CD14-positive monocyte (primary cell): ENCODE measurements at places on chromosomes 16 and 17.

DNA sequence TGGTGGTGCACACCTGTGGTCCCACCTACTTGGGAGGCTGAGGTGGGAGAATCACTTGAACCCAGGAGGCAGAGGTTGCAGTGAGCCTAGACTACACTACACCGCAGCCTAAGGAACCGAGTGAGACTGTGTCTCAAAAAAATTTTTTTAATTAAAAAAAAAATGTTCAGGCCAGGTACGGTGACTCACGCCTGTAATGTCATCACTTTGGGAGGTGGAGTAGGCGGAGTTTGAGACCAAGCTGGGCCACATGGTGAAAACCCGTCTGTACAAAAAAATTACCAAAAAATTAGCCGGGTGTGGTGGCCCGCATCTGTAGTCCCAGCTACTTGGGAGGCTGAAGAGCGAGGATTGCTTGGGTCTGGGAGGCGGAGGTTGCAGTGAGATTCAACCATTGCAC, 3.6 kb upstream of the FAM222B start:
- no peak for DNase-seq

- DNase-seq, result no peak
These were observed 144.5 kb downstream of the RPTOR start for GRCh38 chr17:80689129-80689619.

GRCh38 chr17:43634591-43635125, 27.1 kb downstream of the MEOX1 start:
- no peak for DNase-seq

DNA sequence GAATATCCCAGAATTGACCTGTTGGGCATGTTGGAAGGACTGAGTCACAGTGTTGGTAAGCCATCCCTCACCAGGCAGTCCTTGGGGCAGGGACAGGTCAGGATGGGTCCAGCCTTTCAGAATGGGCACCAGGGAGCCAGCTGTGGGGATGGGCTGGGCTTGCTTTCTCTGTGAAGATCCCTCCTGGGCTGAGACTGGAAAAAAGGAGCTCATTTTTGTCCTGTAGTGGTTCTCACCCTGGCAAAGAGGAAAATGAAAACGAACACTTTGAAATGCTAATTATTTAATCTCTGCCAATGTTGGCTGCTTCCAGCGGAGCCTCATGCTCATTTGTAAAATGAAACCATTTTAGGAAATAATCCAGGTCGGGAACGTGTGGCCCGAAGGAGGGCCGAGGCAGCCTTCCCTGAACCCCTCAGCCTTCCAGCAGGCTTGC, 237.5 kb upstream of the SALL1 start:
- DNase-seq, result no peak

GRCh38 chr16:10078541-10078949, 103.7 kb downstream of the GRIN2A start:
- DNase-seq, result no peak

- DNase-seq, result peak; percentile 55
These were observed 15.6 kb upstream of the AURKB start for GRCh38 chr17:8225813-8226535.

DNA sequence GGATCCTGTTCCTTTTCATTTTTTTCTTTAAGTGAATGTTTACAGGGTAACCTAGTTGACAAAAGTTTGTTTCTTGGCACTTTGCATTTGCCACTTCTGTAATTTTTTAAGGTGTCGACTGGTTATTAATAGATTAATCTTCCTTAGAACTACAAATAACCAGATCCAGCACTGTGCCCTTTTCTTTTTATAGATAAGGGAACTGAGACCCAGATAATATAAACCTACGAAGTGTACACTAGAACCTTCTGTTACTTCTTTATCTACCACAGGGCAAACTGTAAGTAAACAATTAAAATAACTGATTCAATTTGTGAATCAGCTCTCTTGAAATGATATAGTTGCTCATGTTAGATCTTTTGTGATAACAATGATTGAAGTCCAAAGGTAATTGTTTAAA, 55.4 kb downstream of the NLK start:
- no peak for DNase-seq
